CD4-positive, alpha-beta T cell treated with Interferon gamma for 1 hour (primary cell): ENCODE measurements at places on chromosomes 12 and 14.

- DNase-seq: no peak
Measured at GRCh38 chr12:65889144-65889880, 65.0 kb downstream of the HMGA2 start.

DNA sequence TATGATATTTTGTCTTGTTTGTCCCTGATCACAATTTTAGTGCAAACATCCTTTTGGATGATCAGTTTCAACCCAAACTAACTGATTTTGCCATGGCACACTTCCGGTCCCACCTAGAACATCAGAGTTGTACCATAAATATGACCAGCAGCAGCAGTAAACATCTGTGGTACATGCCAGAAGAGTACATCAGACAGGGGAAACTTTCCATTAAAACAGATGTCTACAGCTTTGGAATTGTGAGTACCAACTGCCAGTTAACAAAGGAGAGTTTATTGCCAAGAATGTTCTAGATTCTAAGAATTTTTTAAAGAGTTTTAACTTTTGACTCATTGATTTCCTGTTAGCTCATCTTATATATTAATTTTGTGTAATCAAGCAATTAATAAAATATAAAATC, 55.4 kb downstream of the IRAK3 start:
- DNase-seq: no peak

DNA sequence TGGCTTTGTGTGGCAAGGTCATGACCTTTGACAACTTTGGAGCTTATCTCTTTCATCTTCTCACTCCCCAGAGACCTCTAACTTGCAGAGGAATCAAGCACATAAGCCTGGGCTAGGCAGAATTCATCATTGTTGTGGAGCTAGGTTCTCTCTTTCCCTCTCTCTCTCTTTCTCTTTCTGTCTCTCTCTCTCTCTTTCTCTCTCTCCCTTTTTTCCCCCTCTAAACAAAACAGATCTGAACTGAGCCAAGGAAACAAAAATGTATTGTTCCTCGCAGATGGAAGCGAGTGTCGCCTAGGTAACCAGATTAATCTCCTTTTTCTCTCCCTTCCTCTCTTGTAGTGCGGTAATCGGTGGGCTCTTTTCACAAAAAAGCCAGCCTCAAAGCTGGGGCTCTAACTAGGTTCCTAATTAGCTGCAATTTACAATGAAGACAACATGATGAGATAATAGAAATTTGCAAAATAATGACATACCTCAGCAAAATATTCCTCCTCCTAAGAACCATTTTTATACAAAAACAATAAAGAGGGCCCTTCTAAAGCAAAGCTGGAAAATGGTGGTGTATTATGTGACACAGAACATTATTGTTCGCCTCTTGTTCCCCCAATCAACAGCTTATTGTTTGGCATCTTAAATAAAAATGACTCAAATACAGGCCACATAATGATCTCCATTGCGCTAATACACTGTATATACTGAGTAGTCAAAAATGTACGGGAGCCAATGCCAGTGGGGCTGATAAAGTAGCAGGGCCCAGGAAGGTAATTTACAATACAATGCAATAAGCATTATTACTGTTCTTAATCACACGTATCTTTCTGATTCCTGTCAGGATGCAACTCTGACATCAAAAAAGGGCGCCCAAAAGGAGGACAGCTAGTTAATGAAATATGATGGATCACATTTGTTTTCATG, 65.7 kb upstream of the SOX5 start:
- no peak for DNase-seq

- no peak for DNase-seq
Measured at GRCh38 chr12:57952766-57953165, 11.4 kb downstream of the ATP23 start.

DNA sequence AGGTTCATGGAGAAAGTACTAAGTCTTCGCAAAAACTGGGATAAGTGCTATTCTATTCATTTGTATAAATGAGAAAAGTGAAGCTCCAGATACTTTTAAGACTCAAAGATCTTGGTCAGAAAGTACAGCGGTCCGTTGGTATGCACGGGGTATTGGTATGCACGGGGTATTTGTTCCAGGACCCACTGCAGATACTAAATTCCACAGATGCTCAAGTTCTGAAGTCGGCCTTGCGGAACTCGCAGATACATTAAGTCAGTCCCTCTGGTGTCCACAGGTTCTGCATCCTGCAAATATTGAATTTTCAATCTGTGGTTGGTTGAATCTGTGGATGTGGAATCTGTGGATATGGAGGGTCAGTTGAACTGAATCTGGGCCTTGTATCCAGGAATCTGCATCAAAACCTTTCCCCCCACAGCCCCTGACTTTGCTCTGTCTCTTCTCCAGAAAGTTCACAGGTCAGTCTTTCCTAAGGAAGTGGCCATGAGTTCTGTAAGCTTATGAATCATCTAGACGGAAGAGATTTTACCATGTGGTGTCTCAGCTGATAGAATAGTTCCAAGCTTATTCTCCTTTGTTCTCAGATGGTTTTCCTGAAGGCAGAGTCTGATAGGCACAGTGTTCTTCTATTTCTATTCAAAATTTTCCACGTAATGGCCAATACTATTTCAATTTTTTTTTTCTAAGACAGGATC, 274.7 kb downstream of the NEDD1 start:
- DNase-seq: no peak

DNA sequence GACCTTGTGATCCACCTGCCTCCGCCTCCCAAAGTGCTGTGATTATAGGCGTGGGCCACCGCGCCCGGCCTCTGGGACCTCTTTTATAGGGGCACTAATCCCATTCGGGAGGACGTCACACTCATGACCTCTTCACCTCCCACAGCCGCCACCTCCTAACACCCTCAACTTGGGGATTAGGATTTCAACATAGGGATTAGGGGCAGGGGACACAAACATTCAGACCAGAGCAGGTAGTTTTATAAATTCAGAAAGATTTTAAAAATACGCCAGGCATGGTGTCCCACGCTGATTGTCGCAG, 49.4 kb downstream of the TPCN1 start:
- no peak for DNase-seq

- DNase-seq: no peak
Measured at GRCh38 chr14:98910061-98910460, 361.9 kb downstream of the BCL11B start.

- DNase-seq: no peak
Measured at GRCh38 chr12:108121320-108121719, 7.8 kb upstream of the WSCD2 start.

GRCh38 chr14:60204104-60204842, 39.1 kb upstream of the DHRS7 start:
- DNase-seq: no peak

- DNase-seq: no peak
Measured at GRCh38 chr14:75312341-75312740, 33.7 kb downstream of the FOS start.

- DNase-seq: no peak
Measured at GRCh38 chr14:77498984-77499527, 440 bp upstream of the ISM2 start.
